ENCODE measurements at places on chromosomes 1 and 21. TPM values are rescaled to one million over a fixed set of nuclear protein-coding genes. Genes with fewer than 3 reads are reported as not detected.

The GPA33 gene
- total RNA-seq, result 0.41 TPM

The AKIRIN1 gene
- 21.1 TPM for total RNA-seq

The OR2T33 gene
- not detected for total RNA-seq

The TMIGD3 gene
- not detected for total RNA-seq

The HAO2 gene
- total RNA-seq, result 0.21 TPM

The RGS8 gene
- total RNA-seq, result 0.10 TPM

The FAM72A gene
- total RNA-seq, result 1.1 TPM

The S1PR1 gene
- total RNA-seq, result 28.9 TPM

The APH1A gene
- 72.1 TPM for total RNA-seq

The LRRC38 gene
- total RNA-seq, result 14.0 TPM

The LENEP gene
- not detected for total RNA-seq

The S100A3 gene
- 0.72 TPM for total RNA-seq

The CD1E gene
- not detected for total RNA-seq

The BSND gene
- not detected for total RNA-seq

The KPRP gene
- 0.21 TPM for total RNA-seq

The TDRD5 gene
- total RNA-seq, result 0.82 TPM

The SRSF4 gene
- total RNA-seq, result 56.2 TPM

The MCOLN2 gene
- total RNA-seq, result not detected

The SMCP gene
- not detected for total RNA-seq

The ATF3 gene
- 24.7 TPM for total RNA-seq

The C21orf58 gene
- 5.4 TPM for total RNA-seq

The IRF2BP2 gene
- 135 TPM for total RNA-seq

The GPR37L1 gene
- 0.41 TPM for total RNA-seq

The TMPRSS2 gene
- 6.1 TPM for total RNA-seq

The DNAJC16 gene
- total RNA-seq, result 18.6 TPM

The SLC25A34 gene
- total RNA-seq, result 2.9 TPM

The ETV3L gene
- total RNA-seq, result not detected

The ZNF697 gene
- total RNA-seq, result 15.0 TPM

The CRP gene
- total RNA-seq, result not detected

The TMPRSS15 gene
- total RNA-seq, result not detected

The ERVH48-1 gene
- not detected for total RNA-seq

The CELA2A gene
- not detected for total RNA-seq

The CLDN19 gene
- 2.8 TPM for total RNA-seq

The OR2G6 gene
- not detected for total RNA-seq

The AIRE gene
- 0.10 TPM for total RNA-seq

The TMEM51 gene
- total RNA-seq, result 4.4 TPM

The SSX2IP gene
- total RNA-seq, result 22.8 TPM

The OLFML2B gene
- 45.7 TPM for total RNA-seq

The TAS1R1 gene
- total RNA-seq, result 2.2 TPM

The PTCH2 gene
- 4.9 TPM for total RNA-seq

The SASS6 gene
- total RNA-seq, result 3.9 TPM

The FGGY gene
- 80.4 TPM for total RNA-seq

The FAM110D gene
- 1.5 TPM for total RNA-seq

The TOMM20 gene
- 95.4 TPM for total RNA-seq

The OR14C36 gene
- not detected for total RNA-seq

The PDPN gene
- total RNA-seq, result 10.5 TPM

The CAPN8 gene
- 0.62 TPM for total RNA-seq

The AUNIP gene
- 0.41 TPM for total RNA-seq

The CACNA1S gene
- total RNA-seq, result 74.9 TPM

The OPN3 gene
- 15.4 TPM for total RNA-seq

The CD5L gene
- not detected for total RNA-seq

The TMPRSS3 gene
- total RNA-seq, result 0.21 TPM

The B3GALT2 gene
- total RNA-seq, result 5.7 TPM

The CELA2B gene
- total RNA-seq, result 0.41 TPM
